ENCODE measurements at places on chromosomes 5 and 9.

DNA sequence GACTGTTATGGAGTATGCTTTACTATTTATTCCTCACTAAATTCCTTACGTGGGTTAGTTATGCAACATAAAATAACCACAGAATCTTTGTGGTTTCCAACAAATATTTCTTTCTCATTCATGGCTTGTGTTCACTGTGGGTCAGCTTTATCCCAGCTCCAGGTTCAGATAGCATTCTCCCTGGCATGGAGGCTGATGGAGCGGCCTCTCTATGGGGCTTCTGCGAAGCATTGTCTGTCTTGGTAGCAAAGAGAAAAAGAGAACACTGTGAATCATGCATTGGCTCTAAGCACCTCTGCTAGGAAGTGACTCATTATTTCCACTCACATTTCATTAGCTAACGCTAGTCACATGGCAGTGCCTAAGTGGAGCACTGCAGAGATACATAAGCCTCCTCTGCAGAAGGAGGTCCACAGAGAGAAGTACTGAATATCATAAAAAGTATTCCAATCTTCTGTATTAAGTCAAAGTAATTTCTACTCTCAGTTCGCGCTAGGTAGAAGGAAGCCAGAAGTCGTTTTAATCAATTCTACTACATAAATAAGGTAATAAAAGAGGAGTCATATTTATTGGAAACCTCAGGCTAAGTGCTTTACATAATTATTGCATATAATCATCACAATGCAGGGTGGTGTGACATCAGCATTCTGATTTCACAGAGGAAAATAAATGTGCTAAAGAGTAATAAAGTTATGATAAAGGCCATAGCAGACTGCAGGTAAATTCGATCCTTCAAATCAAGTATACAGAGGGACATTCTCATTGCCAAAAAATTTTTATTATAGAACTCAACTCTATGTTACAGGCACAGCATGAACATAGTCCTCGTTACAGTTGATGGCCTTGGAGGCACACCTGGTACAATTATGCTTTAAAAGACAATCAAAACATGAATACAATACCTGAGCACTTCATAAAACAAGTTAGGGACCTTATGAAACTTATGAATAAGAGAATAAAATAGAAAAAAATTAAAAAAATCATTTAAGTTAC lies 531.1 kb downstream of the CETN3 start:
- peak; percentile 34 for DNase-seq

DNA sequence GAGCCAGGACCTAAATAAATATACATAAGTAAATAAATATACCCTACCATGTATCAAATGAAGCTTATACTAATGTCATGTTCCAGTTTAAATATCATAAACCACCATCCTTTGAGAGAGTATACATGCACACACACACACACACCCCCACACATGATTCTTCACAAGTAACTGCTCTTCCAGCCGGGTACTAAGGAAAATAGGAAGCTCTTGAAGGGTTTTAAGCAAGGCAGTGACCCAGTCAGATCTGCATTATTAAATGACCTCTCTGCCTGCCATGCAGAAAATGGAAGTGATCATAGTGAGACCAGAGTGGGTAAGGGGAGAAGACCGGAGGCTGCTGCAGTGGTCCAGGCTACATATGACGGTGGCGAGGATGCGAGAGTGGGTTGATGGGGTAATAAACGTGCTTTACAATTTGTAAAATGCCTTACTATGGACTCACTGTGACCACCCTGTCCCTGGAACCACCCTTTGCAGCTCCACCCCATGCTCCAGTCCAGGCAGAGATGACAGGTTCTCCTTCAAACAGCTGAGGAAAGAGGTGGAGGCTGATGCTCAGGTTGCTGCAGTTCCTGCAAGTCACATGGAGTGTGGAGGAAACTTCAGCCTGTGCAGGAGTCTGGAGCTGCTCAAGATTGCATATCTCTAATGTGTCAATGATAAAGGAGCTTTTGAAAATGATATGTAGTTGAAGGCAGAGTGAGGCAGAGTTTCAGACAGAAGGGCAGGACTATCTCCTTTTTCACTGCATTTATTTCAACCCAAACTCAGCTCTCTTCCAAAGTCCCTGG lies 38.8 kb upstream of the NDFIP1 start:
- DNase-seq, result no peak

GRCh38 chr5:51345106-51345505 lies 38.1 kb upstream of the ISL1 start:
- DNase-seq, result no peak

- DNase-seq, result no peak
These were observed 670 bp upstream of the PURA start for GRCh38 chr5:140113180-140113698.

DNA sequence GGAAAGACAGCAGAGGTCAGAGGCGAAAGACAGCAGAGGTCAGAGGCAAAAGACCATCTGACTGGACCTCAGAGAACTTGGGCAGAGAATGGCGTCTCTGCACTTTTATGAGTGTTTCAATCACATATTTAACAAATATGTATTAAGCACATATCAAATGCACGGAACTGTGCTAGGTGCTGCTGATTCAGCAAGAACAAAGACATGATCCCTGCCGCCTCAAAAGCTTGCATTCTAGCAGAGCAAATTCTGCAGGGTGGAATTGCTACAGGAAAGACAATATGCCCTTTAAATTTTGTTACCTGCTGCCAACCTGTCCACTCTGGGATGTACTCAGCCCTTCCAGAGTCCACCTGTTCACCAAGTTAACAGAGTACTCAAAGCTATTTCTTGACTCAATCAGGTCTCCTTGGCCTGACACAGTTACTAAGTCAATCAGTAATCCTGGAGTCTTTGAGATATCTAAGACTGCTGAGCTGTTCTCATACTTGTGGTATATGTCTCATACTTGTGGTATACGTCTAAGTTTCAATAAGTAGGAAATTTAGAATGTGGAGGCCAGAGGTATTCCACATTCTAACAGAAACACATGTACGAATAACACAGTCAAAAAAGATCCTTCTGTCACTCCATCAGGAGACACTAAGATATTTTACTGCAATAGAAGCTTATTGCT lies 131.8 kb downstream of the GNAQ start:
- no peak for DNase-seq

DNA sequence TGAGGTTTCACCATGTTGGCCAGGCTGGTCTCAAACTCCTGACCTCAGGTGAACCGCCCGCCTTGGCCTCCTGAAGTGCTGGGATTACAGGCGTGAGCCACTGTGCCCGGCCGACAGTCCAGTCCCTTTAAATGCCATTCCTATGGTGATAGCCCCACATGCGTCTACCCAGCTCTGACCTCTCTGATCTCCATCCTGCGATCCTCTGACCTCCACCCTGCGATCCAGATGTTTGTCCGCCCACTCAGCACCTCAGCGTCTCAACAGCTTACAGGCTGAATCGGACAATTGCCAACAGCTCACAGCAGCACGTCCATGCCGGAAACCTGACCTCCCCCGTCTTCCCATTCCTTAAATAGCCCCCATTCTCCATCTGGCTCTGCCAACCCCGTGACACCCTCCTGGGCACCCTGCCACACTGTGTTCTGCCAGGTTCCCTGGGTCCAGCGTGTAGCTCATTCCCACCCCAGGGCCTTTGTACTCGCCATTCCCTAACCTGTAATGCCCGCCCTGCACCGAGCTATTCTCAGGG lies 44.0 kb upstream of the RNU6ATAC start:
- DNase-seq, result no peak

- DNase-seq, result no peak
These were observed 27.3 kb upstream of the FER start for GRCh38 chr5:108720391-108720790.

DNA sequence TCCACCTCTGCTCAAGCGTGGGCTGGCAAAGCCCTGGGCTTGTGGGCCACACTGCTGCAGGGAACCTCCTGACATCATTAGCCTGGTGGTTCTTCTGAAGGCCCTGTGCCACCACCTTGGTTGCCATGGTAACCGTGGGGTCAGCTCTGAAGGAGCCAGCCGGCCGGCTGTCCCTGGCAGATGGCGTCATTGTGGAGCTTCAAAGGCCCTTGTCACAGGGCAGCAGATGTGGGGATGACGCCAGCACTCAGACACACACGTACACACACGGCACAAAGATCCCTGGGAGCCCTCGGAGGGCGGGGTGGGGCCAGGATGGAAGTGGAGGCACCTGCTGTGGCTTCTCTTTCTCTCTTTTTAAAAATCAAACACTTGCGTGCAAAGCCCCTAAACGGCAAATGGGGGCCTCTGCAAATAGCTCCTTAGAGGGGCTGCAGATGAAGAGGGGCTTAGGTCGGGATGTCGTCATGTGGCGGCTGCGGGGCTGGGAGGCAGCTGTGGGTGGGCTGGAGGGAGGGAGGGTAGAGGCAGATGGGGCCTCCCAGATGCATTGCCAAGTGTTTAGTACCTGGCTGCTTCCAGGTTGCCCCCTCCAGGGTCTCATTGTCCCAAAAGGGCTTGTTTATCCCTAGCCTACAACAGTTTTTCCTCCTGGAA lies 19.5 kb upstream of the RPL26L1 start:
- DNase-seq, result no peak

DNA sequence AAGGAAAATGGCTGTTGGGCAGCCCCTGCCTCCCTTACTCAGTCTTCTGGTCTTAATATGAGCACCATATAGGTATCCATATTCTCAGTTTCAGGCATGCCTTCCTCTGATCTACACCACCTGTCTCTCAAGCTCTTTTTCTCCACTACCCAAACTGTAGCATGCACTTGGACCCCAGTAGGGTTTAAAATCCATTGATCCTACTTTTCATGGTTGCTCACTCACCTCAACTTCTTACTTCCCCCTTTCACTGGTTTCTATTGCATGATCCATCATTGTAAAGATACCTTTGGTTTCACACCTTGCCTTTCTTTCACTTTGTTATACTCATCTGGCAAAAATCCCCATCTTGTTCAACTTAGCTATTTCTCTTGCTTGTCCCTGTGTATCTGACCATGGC lies 159.4 kb downstream of the KDM4C start:
- DNase-seq, result no peak

GRCh38 chr5:144504929-144505577 lies 334.4 kb downstream of the KCTD16 start:
- DNase-seq, result no peak

DNA sequence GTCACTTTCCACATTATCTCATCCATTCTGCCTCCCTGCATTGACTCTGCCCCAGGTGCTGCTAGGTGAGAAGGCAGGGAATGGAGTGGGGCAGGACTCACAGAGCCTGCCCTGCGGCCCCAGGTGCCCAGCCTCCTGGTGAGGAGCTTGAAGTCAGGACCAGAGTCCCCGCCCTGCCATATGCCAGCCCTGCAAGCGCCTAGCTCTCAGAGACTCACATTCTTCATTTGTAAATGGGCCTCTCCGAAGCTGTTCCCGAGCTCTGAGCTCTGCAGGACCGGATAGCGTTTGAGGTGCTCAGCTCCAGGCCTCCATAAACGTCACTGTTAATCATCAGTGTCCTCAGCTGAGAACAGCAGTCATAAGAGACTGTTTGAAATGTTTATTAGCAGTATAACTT lies 75.1 kb upstream of the STXBP1 start:
- no peak for DNase-seq

GRCh38 chr5:143019614-143020515 lies 249.7 kb downstream of the ARHGAP26 start:
- DNase-seq, result no peak

GRCh38 chr9:126690431-126691051 lies 76.8 kb downstream of the LMX1B start:
- DNase-seq, result no peak

GRCh38 chr9:69645488-69645887 lies 26.7 kb downstream of the APBA1 start:
- no peak for DNase-seq

DNA sequence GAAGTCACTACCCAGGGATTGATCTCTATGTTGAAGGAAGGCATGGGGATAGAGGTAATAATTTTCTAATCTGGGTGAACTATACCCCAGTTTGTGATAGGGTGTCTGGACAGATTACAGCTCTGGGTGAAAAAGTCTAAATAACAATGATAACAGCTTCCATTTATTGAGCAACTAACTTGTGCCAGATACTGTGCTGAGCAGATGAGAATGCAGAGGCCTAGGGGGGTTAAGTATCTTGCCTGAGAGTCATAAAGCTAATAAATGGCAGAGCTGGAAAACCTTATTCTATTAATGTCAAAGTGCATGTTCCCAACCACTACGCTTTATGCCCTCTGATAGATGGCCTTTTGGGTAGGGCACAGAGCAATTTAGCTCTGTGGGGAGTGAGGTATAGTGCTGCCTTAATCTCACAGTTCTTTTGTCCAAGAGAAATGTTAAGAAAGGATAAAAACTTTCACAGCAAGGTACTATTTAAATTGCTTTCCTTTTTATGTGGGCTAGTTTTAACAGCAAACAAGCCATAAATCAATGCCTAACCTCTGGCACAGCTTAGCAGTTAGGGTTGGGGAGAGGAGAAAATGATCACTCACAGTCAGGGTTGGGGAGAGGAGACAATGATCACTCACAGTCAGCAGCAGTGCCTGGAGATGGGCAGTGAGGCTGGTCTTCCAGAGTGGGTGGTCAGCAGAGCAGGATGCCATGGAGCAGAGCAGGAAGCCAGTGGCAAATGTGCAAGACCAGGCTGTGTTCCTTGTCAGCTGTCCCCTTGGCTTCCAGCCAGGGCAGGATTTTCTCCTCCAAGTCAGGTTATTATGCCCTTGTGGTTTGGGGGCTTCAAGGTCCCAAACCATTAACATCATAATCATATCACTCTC lies 187.0 kb downstream of the CARTPT start:
- DNase-seq, result no peak

GRCh38 chr5:11363631-11364178 lies 540.5 kb downstream of the CTNND2 start:
- no peak for DNase-seq

GRCh38 chr5:76612942-76613341 lies 10.3 kb downstream of the F2RL2 start:
- no peak for DNase-seq

DNA sequence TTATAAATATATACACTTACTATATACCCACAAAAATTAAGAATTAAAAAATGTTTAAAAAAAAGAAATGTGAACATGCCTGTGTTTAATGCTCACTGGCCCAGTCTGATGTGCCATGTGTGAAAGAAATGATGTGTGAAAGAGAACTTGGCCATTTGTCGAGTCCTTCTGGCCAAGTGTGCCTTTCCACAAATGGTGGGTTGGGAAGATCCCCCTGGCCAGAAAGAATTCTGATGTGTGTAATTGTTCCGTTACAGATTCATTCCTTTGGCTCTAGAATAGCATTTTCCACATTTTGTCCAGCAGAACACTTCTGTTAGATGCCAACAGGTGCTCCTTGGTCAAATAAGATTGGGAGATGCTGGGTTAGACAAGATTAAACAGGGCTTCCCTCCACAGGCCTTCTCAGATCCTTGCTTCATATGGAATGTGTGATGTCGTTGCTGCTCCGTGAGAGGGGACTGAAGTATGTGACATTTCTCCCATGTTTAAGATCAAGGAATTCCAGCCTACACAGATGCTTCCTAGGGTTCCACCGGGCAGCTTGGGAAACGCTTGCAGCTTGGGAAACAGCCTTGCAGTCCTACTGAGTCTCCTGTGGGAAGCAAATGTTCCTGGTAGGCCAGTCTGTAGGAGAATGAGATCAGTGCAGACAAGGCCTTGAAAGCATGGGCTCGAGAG lies 32.1 kb downstream of the GDNF start:
- no peak for DNase-seq

GRCh38 chr5:95670568-95670967 lies 12.2 kb downstream of the SPATA9 start:
- no peak for DNase-seq

GRCh38 chr5:160233215-160233614 lies 3.9 kb downstream of the FABP6 start:
- DNase-seq, result no peak

All from foreskin melanocyte (primary cell).